ENCODE measurements at places on chromosomes 2 and 18.

DNA sequence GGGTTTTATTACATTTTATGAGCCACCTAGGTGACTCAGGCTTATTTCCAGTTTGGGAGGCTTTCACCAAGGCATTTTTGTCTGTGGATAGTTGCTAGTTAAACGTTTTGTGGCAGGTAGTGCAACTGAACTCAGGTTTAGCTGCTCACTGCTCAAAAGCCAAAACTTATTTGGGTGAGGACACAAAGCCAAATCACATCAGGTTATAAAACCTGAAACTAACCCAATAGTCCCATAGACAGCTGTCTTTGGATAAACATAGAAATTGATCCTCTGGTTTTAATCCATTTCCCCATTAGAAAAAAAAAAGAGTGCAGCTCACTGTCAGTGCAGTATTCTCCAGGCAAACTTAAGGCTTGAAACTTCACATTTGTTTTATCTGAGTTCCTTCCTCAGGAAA is 362.6 kb upstream of the TFPI start:
- DNase-seq: no peak

DNA sequence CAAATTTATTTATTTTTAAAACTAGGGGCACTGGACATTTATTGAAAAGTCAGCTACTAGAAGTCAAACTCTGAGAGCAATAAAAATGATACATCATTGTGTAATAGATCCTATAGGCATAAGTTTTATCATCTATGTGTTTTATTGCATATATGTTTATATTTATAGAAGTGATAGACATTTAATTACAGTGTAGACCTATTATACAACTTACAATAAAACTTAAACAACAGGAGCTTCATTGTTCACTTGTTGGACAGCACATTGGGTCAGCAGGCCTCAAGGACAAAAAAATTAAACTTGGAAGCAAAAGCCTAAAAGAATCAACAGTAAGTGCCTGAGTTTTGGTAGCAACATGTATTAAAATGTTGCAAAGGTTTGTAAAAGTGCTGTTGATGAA is 15.0 kb upstream of the ACTR2 start:
- DNase-seq: no peak

DNA sequence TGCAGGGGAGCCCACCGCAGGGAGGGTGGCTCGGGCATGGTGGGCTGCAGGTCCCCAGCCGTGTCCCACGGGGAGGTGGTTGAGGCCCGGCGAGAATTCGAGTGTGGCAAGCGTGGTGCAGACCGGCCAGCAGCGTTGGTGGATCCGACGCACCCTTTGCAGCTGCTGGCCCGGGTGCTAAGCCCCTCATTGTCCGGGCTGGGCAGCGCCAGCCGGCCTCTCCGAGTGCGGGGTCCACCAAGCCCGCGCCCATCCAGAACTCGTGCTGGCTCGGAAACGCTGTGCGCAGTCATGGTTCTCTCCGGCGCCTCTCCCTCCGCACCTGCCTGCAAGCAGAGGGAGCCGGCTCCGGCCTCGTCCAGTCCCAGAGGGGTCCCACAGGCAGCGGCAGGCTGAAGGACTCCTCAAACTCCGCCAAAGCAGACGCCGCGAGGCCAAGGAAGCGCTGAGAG is 177.0 kb upstream of the SLC35G4 start:
- no peak for DNase-seq

DNA sequence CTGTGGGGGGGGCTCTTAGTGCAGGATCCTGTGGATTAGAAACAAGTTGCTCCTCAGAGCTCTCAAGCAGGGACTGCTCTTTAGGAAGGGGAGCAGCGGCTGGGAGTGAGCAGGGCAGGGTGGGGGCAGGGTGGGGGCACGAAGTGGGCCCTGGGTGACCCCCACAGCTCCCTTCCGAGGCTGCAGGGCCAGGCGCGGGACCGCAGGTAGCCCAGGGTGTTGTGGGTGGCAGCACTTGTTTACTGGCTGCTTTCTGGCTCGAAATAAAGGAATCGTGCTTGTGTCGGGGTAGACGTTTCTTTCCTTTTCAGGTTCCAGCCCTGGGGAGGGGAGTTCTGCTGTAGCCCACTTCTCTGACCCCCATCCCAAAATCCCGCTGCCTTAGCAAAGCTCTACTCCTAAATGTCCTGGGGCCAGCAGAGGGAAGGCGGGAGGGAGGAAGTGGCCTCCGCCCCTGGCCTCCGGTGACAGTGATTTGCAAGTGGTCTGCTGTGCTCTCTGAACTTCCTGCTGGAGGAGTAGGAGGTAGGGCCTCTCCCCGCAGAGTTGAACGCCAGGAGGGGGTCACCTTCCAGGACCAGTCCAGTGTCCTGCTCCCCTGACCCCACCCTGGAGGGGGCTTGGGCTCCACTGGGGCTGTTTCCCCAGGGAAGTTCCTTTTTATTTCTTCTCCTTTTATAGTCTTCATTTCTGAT is 8.3 kb downstream of the NEU4 start:
- DNase-seq: no peak

DNA sequence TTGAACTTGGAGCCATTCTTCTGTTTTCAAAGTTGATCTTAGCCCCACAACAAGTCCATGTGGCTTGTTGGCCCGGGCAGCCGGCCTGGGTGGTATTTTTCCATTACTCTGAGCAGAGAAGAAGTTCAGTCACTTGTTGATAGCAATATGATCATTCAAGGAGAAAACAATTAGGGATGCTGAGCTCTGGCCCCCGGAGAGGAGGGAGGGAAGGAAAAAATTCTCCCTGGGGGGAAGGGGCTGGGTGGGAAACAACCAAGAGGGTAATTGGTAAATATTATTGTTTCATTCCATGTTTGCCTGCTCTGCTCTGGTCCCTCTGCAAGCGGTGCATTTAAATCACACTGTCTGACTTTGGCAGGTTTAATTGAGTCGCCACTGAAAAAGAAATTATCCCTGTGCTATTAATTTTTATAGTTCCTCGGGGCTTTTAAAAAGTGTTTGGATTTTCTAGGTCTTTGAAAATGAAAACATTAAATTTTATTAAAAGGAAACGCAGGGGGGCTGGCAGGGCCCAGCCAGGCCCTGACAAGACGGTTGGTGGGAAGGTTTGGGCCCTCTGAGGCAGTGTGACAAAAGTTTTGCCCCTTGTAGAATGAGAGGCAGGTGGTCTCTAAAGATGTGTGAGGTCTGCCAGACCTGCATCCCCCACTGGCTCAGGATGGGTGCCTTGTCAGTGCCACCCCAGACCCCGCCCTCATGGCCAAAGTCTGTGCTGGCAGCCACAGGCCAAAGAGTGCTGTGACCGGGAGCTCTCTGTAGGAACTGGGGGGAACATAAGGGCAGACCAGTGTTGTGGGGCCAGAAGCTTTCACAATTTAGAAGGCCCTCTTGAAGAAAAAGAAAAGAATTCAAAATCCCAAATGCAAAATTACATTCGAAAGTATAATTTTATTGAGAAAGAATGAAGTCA is 52.5 kb upstream of the SLC14A2 start:
- DNase-seq: no peak

DNA sequence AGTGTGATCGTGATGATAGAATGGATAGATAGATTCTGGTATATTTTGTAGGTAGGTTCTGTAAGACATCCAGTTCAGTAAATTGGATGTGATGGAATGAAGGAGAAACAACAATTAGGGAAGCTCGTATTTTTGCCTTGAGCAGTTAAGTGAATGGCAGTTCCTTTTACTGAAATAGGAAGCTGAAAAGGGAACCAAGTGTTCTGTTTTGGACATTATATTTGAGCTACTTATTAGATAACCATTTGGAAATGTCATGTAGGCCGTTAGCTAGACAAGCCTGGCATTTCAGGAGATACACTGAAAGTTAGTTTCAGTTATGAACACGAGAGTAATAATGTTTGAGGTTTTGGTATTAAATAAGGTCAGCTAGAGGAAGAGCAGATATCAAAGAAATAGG is 41.5 kb downstream of the MARCHF7 start:
- peak; percentile 69 for DNase-seq
